ENCODE measurements at places on chromosomes 1 and 21.

- DNase-seq = no peak
Measured at GRCh38 chr1:193525917-193526710, 339.7 kb upstream of the B3GALT2 start.

- no peak for DNase-seq
Measured at GRCh38 chr1:74771913-74772515, 39.1 kb downstream of the TYW3 start.

DNA sequence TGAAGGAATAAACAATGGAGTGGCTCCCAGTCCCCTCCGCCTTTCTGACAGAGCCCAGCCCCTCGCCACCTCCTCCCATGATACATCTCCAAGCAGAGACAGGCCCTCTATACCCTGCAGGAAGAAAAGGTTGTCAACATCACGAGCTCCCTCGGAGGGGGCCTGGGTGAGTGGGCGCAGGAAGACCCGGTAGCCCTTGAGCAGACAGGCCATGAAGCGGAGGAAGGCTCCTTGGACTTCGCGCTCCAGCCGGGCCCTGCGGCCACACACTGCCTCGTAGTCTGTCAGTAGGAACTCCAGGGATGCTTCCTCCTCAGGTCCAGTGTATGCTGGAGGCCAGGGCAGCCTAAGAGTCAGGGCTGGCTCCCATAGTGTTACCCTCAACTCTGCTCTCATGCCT, 7.0 kb downstream of the DENND4B start:
- DNase-seq = no peak

DNA sequence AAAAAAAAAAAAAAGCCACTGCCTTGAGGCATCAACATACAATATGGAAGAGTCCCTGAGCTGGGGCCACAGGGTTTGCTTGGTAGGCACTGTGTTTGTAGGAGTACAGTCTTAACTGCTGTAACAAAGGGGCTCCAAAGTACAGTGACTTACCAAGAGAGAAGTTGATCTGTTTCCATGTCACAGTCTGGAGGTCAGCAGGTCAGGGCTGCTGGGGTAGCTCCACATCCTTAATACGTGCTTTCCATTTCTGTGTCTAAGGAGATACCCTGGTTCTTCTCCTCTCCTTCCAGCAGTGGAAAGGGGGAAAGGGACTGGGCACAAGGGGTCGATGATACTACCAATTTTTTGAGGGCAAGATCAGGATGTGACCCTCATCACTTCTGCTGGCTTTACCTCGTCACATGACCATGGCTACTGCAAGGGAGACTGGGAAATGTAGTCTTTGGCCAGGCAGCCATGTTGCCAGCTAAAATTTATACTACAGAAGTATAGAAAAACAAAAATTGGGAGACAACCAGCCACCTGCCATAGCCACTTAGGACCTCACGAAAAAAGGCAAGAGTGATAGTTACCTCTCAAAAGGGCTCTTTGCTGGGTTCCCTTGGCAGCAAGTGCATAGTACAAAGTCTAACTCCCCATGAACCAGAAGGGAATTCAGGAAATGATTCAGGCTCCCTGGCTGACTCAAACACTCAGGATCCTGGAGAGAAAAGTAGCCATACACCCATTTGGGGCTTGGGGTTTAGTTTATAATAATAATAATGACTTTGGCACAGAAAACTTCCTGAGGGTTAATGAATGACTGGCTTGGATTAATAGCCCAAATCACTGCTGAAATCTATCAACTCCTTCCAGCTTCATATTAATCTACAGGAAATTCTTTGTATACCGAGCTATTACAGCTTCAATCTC, 52.7 kb upstream of the ATP5PO start:
- no peak for DNase-seq

- DNase-seq = no peak
Measured at GRCh38 chr1:101697072-101697471, 299.7 kb downstream of the OLFM3 start.

GRCh38 chr21:14096172-14096571, 114.6 kb downstream of the LIPI start:
- DNase-seq = no peak
